ENCODE measurements at places on chromosomes 13 and 19.

GRCh38 chr19:23823952-23824389 lies 65.3 kb upstream of the ZNF681 start:
- peak; percentile 12 for DNase-seq

DNA sequence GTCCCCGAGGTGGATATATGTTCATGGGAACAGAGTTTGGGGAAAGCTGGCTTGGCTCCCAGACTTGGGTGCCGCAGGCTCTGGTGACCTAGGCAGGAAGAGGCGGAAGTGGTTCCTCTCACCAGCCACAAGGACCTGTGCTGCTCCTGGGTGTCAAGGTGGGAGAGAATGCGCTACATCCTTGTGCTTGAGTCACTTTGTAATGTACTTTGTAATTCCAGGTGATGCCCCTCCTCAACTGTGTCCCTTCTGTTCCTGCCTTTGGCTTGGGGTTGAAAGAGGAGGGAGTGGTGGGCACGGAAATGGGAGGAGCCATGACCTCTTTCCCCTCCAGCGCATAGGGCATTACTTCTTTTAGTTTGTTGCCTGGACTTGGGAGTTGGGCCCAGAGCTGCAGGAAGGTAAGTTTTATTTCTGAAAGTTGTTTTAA lies 10.9 kb downstream of the GARRE1 start:
- DNase-seq: no peak

GRCh38 chr19:23222998-23223652 lies 27.1 kb downstream of the ZNF724 start:
- DNase-seq: no peak

DNA sequence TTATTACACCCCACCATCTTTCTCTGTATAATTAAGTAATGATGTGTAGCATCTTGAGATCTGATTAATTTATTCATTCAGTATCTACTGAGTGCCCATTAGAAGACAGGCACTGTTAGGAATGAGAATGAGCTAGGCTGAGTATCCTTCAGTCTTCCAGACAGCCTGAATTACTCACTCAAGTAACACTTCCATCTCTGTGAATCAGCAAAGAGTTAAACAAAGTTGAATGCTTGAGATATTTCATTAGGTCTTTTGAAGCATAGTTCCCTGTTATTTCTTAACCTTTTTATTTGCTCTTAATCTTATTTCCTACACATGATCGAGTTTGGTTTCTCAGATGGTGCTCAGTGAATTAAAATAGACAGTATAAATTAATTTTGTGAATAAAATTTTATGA lies 413.7 kb downstream of the DCT start:
- DNase-seq: no peak

DNA sequence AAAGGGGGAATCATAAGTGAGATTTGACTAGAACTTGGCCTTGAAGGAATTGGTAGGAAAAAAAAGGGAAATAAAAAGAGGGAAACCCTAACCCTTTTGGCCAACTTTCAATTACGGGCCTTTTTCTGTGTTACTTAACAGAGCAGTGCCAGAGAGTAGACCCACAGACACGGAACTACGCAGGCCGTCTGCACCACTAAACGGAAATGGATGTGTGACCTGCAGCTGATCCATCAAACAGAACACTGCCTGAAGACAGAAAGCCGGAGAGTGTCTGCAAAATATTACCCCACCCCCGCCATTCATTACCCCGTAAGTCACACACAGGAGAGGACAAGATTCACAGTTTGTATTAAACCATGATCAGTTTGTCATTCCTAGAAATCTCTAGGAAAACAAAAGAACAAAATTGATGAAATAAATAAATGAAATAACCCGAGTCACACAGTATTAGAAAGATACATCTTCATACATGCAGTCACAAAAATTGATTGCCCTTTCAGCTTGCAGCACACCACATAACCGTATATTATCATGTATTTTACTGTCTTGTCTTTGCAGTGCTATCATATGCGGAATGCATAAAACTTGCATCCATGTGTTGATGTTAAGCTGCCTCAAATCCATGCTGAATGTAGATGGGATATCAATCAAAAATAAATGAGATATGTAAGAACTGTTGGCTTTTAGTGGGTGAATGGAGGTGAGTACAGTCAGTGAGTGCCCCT lies 424.7 kb downstream of the IRS2 start:
- no peak for DNase-seq

GRCh38 chr19:29324291-29324680 lies 111.3 kb upstream of the UQCRFS1 start:
- no peak for DNase-seq

- DNase-seq: peak; percentile 76
Measured at GRCh38 chr19:19459707-19460251, 54.3 kb downstream of the GATAD2A start.

GRCh38 chr19:32622002-32622401 lies 41.0 kb downstream of the PDCD5 start:
- DNase-seq: no peak

GRCh38 chr19:41896581-41896942 lies 13.6 kb downstream of the ARHGEF1 start:
- DNase-seq: no peak

GRCh38 chr19:41411968-41412265 lies 14.3 kb downstream of the BCKDHA start:
- DNase-seq: no peak

GRCh38 chr13:75968103-75968838 lies 332.1 kb downstream of the LMO7 start:
- no peak for DNase-seq

GRCh38 chr19:3990815-3991117 lies 5.5 kb upstream of the EEF2 start:
- DNase-seq: no peak

DNA sequence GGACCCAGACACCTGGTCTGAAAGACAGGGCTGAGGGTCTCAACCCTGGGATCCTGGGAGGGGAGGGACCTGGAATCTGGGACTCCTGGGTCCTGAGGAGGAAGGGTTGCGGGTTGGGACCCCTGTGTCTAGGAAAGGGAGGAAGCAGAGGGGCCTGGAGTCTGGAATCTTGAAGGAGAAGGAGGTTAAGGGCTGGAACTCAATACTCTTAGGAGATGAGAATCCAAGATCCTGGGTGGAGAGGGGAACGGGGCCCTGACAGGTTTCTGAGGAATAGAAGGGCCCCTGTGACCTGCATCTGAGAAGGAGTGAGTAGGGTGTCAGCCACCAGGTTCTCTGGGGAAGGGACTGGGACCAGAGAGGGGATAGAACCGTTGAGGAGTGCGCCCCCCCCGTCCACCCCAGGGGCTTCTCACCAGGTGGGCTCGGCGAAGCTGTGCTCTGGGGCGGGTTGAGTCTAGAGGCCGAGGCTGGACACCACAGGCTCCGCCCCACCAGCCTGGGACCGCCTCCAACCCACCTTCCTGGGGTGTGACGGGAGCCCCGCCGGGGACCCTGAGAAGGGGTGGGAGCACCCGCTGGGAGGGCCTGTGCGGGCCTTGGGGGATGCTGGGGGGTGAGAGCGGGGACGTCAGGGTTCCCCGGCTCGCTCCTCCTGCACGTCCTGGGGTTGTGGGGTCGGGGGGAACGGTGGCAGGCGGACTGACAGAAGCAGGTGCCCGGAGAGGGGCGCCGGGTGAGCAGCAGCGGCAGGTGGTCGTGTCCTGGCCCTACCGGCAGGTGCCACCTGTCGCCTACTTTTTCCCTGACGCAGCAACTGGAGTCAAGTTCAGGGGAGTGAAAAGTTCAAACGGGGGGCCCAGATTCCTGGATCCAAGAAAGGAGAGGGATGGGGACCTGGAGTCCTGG lies at the start of gene MAMSTR:
Gene MAMSTR (minus strand): TSS at position 463 of the 909 bp plus-strand sequence. CDS start 694 bp downstream, outside the sequence.
- DNase-seq: no peak

GRCh38 chr13:37597477-37598025 lies 1.0 kb downstream of the POSTN start:
- DNase-seq: no peak

DNA sequence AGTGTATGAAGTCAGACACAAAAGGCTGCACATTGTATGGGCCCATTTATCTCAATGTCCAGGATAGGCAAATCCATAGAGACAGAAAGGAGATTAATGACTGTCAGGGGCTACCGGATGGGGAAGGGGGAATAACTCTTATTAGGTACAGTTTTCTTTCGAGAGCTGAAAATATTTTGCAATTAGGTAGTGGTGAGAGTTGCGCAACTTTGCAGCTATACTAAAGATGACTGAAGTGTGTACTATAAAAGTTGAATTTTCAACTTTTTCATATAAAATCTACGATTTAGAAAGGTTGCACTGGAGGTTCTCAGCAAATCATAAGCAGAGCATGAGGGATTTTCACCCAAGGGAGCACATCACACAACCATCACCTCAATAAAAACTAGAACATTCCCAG lies 16.1 kb upstream of the SLC15A1 start:
- no peak for DNase-seq

GRCh38 chr13:110518571-110518970 lies 43.0 kb downstream of the RAB20 start:
- DNase-seq: no peak

GRCh38 chr13:109687559-109688448 lies 98.6 kb downstream of the IRS2 start:
- no peak for DNase-seq

GRCh38 chr13:99316224-99316623 lies 9.0 kb upstream of the GPR183 start:
- DNase-seq: no peak

- peak; percentile 54 for DNase-seq
Measured at GRCh38 chr19:47190167-47190727, 40.8 kb downstream of the BBC3 start.

DNA sequence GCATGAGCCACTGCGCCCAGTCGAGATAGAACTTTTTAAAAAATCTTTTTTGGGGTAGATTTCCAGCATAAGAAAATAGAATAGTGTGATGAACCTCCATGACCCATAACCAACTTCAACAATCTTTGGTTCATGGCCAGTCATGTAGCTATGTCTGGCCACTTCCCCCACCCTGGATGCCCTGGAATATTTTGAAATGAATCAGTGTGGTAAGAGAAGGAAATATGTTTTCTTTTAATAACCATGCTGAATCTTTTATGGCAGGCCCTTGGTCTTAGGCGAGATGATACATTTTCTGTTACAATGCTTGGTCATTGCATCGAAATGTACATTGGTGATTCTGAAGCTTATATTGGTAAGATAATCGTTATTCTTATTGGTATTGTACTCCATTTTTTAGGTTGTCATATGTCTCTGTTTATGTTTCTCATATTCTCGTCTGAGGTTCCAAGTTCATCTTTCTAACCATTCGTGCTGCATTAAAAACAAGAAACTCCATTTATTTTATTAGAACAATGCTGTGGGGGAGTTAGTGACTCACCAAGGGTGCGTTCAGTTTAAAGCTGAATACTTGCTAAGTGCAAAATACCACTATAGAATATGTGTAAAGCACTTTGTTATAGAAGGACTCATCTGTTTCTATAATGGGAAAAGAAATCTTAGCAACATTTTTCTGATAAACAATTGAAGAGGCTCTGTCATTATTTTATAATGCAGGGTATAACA lies 16.4 kb upstream of the UPF3A start:
- DNase-seq: no peak

DNA sequence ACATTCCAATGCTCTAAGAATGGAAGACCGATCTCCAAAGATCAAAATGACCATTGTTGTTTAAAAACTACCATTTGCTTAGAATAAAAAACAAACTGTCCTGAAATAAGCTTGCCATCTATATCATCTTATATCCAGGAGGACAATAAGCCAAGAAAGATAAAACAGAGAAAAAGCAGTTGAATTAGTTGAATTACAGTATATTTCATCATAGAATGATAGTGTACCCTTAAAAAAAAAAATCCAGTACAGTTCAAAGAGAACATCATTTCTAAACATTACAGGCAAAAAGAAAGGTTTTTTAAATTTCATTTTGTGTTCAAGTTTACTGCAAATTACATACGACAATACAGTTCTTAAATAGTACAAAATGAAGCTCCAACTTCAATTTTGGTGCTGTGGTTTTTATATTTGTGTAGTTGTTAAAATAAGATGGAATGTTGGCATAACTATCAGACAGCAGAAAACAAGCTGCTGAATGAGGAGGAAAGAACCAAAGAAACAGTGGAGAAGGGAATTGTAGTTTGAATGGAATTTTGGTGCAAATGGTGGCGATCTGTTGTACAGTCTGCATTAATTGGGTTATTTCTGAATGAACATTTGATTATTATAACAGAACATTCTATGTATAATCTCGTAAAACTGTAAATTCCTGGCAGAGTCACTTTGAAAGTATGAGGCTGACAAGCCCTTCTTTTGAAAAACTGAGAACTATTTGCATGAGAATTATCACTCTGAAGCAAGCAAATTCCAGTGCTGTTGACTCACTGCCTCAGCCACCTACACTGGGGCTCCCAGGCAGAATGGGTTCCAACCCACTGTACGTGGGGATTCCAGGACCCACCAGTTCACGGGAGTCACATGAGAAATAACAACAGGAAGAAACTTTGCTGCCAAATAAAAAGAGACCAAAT lies 37.7 kb downstream of the LHFPL6 start:
- DNase-seq: no peak

- DNase-seq: no peak
Measured at GRCh38 chr13:49302817-49303216, 55.1 kb downstream of the CDADC1 start.

- DNase-seq: no peak
Measured at GRCh38 chr13:97285221-97285955, 63.3 kb downstream of the MBNL2 start.

DNA sequence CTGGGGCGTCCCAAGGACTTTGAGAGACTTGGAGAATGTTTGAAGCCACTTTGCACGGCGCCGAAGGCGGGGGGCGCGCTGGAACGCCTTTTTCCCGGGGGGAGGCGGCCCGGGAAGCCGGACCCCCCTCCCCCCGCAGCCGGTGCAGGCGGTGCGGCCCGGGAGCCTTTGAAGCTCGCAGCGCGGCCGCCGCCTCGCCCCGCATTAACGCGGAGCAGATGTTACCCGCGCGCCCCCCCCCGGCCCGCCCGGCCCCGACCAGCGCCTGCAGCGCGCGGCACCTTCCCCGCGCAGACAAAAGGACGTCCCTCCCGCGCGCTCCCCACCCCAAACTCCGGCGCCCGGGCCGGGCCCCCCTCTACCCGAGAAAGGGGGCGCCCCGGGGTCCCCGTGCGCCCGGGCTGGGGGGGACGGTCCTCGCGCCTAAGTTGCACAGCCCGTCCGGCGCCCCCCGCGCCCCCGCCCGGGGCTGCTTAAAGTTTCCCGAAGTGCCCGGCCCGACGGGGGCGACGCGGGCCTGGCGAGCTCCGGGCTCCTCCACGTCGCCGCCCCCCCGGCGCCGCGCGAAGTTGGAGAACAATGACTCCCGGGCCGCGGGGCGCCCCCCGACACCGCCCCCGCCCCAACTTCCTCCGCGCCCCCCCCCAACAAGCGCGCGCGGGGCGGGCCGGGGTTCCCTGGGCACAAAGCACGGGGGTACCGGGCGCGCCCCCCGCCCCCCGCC lies 685 bp downstream of the TCF3 start:
- peak; percentile 46 for DNase-seq

DNA sequence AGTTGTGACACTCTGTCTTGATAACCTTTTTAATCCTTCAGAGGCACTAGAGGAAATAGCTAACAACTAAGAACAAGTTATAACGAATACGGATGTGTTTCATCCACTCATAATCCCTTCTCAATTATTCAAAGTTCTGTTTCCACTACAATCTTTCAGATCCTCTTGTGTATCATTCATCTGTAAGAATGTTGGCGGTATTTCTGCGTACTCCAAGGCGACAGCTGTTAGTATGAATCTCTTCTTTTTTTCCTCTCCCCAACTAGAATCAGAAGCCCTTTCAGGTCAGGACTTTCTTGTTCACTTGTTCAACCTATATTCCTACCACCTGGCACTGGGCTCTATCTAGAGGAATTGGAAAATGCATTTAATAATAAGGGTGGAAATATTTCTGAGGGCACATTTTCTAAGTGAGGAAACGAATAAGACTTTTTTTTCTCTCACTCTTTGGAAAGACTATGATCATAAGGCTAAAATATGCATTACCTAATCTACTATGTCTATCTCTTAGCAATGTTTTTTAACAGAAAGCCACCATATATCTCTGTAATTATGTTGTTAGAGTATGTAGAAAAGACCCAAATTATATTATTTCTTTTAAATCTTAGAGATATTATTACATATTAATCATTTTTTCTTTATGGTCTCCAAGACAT lies 492.9 kb downstream of the PCDH20 start:
- no peak for DNase-seq
